Common myeloid progenitor, CD34-positive (primary cell): ENCODE measurements at places on chromosomes 1 and 21.

DNA sequence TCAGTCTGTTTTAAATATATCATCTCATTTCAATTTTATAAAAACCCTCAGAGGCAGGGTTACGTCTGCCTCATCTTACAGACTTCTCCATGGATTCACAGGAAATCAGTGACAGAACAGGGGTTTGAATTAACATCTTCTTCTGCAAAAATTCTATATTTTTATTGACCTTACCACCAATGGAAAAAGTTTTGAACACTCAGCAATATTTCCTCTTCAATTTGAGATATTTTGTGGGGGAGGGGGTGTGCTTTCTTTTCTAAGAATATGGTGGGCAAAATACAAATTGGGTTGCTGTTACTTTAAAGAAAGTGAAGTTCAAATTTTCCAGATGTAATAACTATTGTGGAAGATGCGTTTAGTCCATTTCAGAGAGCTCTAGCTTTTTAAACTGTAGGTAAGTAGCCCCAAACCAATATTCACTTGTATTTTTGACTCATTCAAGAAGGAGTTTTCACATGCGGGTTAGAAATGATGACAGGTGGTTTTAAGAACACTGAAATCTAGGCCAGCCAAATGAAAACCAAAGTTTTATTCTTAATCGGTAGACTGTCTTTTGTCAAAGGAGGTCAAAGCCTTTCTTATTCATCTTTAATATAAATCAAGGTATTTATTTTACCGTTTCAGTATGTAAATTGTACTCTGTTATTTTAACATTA lies 17.4 kb downstream of the TGFB2 start:
- DNase-seq, result no peak

- DNase-seq, result no peak
These were observed 136.2 kb downstream of the KCNK1 start for GRCh38 chr1:233750139-233750538.

GRCh38 chr1:212295579-212295978 lies 10.4 kb downstream of the PPP2R5A start:
- DNase-seq, result no peak

DNA sequence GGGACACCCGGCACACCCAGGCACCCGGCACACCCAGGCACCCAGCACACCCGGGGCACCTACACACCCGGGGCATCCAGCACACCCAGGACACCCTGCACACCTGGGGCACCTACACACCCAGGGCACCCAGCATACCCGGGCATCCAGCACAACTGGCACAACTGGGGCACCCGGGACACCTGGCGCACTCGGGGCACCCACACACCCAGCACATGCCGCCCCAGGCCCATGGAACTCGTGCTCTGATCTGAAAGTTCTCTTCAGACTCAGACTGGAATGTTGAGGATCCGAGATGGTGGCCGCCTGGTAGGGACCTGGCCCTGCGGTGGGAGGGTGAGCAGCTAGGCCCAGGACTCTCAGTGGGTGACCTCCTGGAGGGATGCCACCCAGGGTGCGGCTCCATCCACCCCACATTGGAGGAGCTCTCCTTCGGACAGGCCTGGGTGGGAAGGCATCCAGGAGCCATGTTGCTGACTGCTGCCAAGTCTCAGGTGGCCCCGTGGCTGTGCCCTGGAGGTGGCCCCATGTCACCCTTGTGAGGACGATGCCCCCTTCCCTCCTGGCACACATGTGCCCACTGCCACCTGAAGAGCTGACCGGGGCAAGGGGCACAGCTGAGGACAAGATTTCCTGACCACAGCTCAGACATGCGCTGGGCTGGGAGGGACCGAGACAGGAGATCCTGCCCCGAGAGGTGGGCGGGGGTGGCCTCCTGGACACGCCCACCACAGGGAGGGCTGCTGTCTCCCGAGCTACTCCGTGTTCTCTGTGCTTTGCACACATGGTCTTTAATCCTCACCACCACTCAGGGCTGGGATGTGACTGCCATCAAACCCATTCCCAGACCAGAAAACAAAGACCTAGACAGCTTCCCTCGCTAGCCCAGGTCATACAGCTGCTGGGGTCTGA lies 37.0 kb downstream of the UBE2G2 start:
- DNase-seq, result no peak
